ENCODE measurements at places on chromosomes 12 and 14. TPM values are rescaled to one million over a fixed set of nuclear protein-coding genes. Genes with fewer than 3 reads are reported as not detected.

DHH gene
- total RNA-seq, result under 0.01 TPM

C1RL gene
- total RNA-seq, result 15.0 TPM

CLMN gene
- total RNA-seq, result 0.14 TPM

MYF5 gene
- total RNA-seq, result not detected

SLC5A8 gene
- not detected for total RNA-seq

ABCD2 gene
- total RNA-seq, result 0.14 TPM

DPY19L2 gene
- total RNA-seq, result 1.3 TPM

CACNA1C gene
- 3.6 TPM for total RNA-seq

PIANP gene
- not detected for total RNA-seq

CLEC7A gene
- 0.14 TPM for total RNA-seq

OGFOD2 gene
- 17.3 TPM for total RNA-seq

OTX2 gene
- not detected for total RNA-seq

CLEC14A gene
- under 0.01 TPM for total RNA-seq

TMTC2 gene
- 1.1 TPM for total RNA-seq

ARHGAP9 gene
- total RNA-seq, result 0.14 TPM

AICDA gene
- total RNA-seq, result not detected

EML1 gene
- 64.9 TPM for total RNA-seq

POTEG gene
- not detected for total RNA-seq

PLEKHG3 gene
- total RNA-seq, result 3.1 TPM

SLC7A8 gene
- total RNA-seq, result 1.1 TPM
